Occipital lobe (tissue), 3 donors: ENCODE measurements at places on chromosomes 1 and 21. TPM values are rescaled to one million over a fixed set of nuclear protein-coding genes. Genes with fewer than 3 reads are reported as not detected.

OR2T11 gene
- not detected for total RNA-seq

TMEM240 gene
- 18.1 TPM for total RNA-seq

DNA sequence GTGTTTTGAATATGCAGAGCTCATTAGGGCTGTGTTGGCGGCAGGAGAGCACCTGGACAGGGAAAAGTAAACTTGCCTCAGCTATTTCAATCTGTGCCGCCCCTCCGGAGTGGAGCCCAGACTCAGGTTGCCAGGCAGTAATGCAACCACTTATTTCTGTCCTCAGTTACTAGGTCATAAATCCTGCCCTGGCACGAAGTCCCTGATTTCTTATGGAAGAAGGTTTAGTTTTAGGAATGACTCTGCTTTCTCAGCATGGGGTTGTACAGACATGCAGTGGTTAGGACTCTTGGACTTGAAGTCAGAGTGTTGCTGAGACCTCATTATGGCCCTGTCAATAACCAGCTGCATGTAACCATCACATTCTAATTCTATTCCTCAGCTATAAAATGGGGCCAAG lies 98.3 kb upstream of the FGGY start:
- no peak for DNase-seq

PAFAH2 gene
- total RNA-seq = 1.9 TPM

TMEM82 gene
- not detected for total RNA-seq

- no peak for DNase-seq
These were observed 430 bp downstream of the WASF2 start for GRCh38 chr1:27489501-27489972.

DNA sequence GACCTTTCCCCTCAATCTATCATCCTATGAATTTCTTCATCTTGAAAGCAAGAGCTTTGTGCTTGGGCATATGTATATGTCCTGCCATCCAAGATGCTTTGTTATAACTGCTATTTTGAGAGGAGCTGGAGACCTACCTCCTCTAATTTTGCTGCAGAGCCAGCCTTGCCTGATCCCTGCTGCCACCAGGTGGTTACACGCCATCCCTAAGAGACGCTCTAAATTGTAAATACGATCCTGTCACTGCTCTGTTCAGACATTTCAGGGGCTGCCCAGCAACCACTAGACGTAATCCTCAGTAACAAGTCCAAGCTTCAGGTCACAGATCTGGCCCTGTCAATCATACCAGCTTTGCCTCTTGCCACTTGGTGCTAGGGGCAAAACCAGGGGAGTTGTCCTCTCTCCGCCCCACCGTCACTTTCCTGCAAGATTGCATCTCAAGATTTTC lies 32.9 kb downstream of the GPA33 start:
- DNase-seq = no peak

NECTIN4 gene
- not detected for total RNA-seq

DNA sequence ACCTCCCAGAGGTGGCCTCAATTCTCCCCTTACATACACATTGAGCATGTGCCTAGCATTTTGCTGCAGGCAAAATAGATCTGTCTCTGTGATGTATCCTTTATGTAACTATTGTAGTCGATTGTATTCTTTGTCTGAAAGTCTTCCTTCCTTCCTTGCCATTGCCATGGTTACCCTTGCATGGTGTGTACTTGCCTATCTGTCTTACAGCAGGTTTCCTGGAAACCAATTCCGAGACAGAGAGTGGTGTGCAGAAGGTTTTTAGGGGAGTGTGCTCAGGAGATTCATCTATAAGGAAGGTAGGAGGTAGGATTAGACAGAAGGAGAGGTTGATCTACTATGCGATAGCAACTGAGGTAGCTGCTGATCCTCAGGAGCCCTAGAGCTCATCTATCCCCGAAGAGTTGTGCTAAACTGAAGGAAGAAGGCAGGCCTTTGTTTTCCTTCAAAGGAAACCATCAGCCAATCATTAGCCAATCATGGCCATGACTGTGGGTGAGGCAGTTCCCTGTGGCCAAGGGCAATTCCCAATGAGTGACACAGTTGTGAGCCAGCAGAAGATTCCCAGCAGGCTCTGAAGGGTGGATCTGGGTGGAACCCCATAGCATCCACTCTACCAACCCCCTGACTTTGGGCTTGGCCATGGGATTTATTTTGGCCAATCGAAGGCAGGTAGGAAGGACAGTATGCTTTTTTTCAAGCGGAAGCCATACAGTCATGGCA lies 15.0 kb downstream of the CITED4 start:
- no peak for DNase-seq

DNA sequence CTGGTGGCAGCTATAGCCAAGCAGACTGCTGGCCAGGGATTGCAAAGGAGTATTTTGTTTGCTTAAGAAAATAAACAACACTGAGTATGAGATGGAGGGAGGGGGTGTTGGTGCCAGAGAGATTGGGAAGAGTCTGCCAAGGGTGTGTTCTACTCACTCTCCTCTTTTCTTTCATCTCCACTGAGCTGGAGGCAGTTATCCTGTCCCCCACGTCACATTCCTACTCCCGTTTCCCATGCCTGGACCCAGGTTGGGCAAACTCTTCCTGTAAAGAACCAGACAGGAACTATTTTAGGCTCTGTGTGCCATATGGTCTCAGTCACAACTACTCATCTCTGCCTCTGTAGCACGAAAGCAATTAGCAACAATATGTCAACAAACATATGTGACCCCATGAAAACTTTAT lies 1.4 kb upstream of the IL24 start:
- DNase-seq = no peak

IL20 gene
- total RNA-seq = 0.47 TPM

GRCh38 chr1:169141356-169141755 lies 34.9 kb downstream of the ATP1B1 start:
- no peak for DNase-seq

DNA sequence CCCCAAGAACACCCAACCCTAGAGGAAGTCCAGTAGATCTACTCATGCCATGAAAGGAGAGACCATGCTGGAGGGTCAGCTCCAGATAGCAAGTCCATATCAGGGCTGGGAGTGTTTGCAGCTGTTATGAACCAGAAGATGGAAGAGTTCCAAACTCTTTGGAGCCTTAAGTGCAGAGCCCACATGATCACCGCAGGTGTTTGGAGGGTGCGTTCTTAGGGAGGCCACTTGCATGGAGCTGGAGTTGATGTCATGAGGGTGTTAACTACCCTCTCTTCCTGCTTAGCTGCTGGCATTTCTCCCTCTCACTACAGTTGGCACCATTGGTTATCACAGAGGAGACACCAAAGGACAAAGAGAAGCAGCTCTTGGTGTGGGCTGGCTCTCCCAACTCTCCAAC lies 616.9 kb downstream of the AJAP1 start:
- no peak for DNase-seq

TPTE gene
- total RNA-seq = not detected

GRCh38 chr1:1915911-1916840 lies 1.1 kb downstream of the CALML6 start:
- no peak for DNase-seq

UBL4B gene
- total RNA-seq = not detected
